Pulmonary artery endothelial cell (primary cell): ENCODE measurements at places on chromosomes 5 and 9. TPM values are rescaled to one million over a fixed set of nuclear protein-coding genes. Genes with fewer than 3 reads are reported as not detected.

PLPP7 gene
- total RNA-seq, result 1.5 and 3.6 TPM in 2 replicates

NIPAL4 gene
- total RNA-seq, result not detected in 2 replicates

HEMGN gene
- total RNA-seq, result not detected in 2 replicates

ALDOB gene
- total RNA-seq, result not detected in 2 replicates

TEK gene
- total RNA-seq, result 98.9 and 100 TPM in 2 replicates

NMUR2 gene
- not detected in 2 replicates for total RNA-seq

RALGPS1 gene
- total RNA-seq, result 2.4 and 3.1 TPM in 2 replicates

C9orf43 gene
- total RNA-seq, result 0.35 and 0.46 TPM in 2 replicates

ISL1 gene
- total RNA-seq, result not detected in 2 replicates

ANKRD34B gene
- total RNA-seq, result not detected in 2 replicates

ADAM19 gene
- 8.9 and 33.2 TPM in 2 replicates for total RNA-seq

NRG2 gene
- total RNA-seq, result 0.46 and 0.71 TPM in 2 replicates

WHRN gene
- 0.14 and 0.20 TPM in 2 replicates for total RNA-seq

GCNT1 gene
- 20.6 and 22.0 TPM in 2 replicates for total RNA-seq

CAVIN4 gene
- 1.1 and 1.4 TPM in 2 replicates for total RNA-seq

IFNA16 gene
- total RNA-seq, result not detected in 2 replicates

SPATA31E1 gene
- not detected in 2 replicates for total RNA-seq

HRH2 gene
- total RNA-seq, result 0.26 TPM in 1 of 2 replicates, not detected in the other

PAM gene
- 199 and 229 TPM in 2 replicates for total RNA-seq

CYLC2 gene
- total RNA-seq, result not detected in 2 replicates

ADRB2 gene
- 3.1 and 3.5 TPM in 2 replicates for total RNA-seq

FAXDC2 gene
- 1.5 and 5.0 TPM in 2 replicates for total RNA-seq

SPINK4 gene
- total RNA-seq, result not detected in 2 replicates

LARP1 gene
- 54.3 and 72.1 TPM in 2 replicates for total RNA-seq

PCDHGA8 gene
- 0.46 and 0.95 TPM in 2 replicates for total RNA-seq

SV2C gene
- total RNA-seq, result not detected in 2 replicates

N4BP3 gene
- 11.0 and 16.6 TPM in 2 replicates for total RNA-seq

IL33 gene
- total RNA-seq, result 16.6 and 24.4 TPM in 2 replicates
